ENCODE measurements at places on chromosomes 13 and 19.

GRCh38 chr13:112893570-112894422, 75.2 kb upstream of the MCF2L start:
- DNase-seq, result no peak

- DNase-seq, result no peak
Observed at GRCh38 chr13:103174966-103175365, 108.7 kb upstream of the SLC10A2 start.

- DNase-seq, result peak; percentile 21
Observed at GRCh38 chr19:10061717-10062310, 24.3 kb upstream of the SHFL start.

- peak; percentile 76 for DNase-seq
Observed at GRCh38 chr13:23671897-23672296, 101.7 kb downstream of the TNFRSF19 start.

GRCh38 chr19:41364524-41365391, 809 bp upstream of the B9D2 start:
- DNase-seq, result peak; percentile 30

DNA sequence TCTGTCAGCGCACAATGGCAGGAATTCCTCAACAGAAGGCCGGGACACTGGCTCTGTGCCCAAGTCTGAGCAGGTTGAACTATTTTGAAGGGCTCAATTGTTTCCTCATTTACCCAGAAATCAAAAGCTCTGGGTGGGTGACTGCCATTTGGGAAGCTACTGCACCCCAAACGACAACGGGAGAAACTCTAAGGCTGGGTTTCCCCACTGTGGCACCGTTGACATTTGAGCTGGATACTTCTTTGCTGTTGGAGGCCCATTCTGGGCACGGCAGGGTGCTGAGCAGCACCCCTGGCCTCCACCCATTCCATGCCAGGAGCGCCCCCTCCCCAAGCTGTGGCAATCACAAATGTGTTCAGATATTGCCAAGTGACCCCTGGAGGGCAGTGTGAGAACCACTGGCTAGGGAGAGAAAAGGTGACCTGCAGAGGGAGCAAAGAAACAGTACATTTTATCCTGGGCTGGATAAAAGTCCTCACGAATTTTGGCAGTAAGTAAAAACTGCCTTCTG, 62.5 kb downstream of the RFX2 start:
- peak; percentile 73 for DNase-seq

DNA sequence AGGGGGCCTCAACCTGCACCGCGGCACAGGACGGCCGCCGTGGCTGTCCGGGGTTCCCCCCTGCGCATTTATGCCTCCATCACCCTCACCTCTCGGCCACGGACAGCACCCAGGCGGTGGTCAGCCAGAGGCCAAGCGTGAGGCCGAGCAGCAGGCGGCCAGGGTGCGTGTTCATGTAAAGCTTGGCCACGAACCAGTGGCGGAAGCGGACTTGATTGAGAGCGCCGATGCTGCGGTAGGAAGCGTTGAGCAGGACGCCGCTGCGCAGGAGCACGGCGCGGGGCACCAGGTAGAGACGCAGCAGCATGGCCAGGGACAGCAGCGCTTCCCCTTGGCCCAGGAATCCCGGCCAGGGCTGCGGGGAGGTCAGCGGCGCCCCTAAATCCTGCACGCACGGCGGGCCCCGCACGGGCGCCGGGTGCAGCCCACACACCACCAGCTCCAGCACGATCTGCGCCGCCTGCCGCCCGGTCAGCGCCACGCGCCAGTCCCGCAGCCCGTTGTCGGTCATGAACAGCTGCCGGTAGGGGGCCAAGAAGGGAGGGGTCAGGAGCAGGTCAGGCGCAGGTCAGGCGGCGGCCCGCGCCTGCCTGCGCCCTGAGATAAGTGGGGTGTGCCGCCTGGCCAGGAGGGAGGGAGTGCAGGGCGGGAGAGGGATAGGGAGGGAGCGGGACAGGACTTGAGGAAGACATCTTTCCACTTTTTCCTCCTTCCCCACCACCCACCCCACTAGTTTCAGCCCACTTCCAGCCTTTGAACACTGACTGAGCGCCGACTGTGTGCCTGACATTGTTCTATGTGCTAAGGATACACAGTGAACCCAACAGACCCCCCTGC, 6.5 kb downstream of the KCNN4 start:
- peak; percentile 80 for DNase-seq

- peak; percentile 64 for DNase-seq
Observed at GRCh38 chr13:50645092-50645491, 198.4 kb downstream of the DLEU7 start.

Data from ELR (cell line).